ENCODE measurements at places on chromosomes 12 and 14.

DNA sequence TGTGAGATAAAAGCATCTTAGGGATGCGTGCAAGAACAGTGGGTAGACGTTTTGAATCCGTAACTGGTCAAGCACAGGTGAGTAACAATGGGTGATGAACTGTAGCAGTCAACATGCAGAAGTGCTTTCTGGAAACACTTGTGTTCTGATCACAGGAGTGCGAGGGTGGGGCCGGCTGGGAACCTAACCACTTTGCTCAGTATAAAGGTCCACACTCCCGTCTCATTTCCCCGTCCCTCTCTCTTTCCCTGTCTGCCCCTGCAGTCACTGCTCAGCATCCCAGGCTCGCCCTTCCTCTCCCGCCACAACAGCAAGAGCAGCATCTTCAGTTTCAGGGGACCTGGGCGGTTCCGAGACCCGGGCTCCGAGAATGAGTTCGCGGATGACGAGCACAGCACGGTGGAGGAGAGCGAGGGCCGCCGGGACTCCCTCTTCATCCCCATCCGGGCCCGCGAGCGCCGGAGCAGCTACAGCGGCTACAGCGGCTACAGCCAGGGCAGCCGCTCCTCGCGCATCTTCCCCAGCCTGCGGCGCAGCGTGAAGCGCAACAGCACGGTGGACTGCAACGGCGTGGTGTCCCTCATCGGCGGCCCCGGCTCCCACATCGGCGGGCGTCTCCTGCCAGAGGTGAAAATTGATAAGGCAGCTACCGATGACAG, 127.1 kb downstream of the FIGNL2 start:
- DNase-seq = no peak

DNA sequence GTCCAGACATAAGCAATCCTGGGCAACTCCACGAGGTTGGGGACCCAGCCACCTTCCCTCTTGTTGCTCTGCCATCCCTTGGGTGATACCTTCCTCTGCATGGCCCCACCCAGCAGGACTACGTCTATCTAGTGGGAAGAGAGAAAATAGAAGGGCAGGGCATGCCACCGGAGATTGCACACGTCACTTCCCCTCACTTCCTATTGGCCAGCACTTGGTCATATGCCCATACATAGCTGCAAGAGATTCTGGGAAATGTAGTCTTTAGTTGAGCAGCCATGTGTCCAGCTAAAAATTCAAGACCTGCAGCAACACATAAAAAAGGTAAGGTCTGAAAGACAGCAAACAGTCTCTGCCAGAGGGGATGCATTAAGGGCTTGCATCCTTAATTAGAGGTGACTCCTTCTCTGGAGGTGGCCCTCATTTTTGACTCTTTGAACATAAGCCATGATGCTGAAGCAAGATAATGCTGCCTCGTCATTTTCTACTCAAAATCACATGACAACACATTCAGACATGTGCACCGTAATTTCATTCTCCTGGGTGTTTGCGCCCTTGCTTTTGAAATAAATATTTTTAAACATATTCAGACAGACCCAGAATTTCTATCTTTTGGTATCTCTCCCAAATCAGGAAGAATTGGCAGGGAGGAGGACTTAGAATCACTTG, 91.8 kb upstream of the PWP1 start:
- DNase-seq = no peak

DNA sequence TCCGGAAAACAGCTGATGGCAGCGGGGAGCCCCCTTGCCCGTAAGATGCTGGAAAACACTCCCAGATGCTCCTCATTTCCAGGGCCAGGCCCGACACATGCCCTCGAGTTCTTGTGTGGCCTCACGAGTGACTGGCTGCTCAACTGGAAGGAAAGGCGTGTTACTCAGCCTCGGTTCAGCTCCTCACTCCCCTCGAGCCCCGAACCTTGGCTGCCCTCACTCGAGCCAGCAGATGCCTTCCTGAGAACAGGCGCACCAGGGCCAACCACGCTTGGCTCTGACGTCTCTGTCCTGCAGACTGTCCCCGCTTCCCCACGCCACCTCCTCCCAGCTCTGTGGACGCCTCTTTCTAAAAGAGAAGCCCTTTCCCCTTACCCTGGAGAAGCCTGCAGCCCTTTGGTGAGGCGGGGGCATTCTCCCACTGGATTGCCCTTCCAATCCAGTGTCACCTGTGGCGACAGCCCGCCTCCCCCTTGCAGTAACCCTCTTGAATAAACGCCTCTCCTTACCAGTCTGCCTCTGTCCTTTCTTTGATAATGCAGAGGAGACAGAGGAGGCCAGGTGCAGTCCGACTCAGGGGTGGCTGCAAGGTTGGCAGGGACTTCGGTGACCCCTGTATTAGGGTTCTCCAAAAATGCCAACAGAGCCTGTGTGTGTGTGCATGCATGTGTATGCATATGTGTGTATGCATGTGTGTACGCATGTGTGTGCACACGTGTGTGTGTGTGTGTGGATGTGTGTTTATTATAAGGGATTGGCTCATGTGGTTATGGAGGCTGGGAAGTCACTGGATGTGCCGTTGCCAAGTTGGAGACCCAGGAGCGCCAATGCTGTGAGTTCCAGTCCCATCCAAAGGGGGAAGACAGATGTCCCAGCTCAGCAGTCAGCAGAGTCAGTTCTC, 166.3 kb downstream of the KIF26A start:
- no peak for DNase-seq

GRCh38 chr12:122421187-122421820, 1.2 kb downstream of the CLIP1 start:
- peak; percentile 33 for DNase-seq

- no peak for DNase-seq
These were observed 13.4 kb downstream of the GPRC5D start for GRCh38 chr12:12938541-12938940.

DNA sequence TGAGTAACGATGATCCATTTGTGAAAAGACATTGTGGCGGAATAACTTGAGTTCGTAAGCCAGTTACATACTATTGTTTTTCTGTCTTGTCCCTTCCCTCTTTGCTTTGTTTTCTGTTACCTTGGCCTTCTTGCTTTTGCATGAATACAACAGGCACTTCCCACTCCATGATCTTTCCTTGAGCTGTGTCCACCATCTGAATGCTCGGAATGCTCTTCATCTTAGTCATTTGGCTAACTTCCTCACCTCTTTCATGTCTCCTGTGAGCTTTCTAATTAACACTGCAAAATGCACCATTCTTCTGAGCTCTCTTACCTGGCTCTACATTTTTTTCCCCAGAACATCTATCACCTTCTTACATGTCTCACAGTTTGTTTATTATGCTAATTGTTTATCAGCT, 10.0 kb downstream of the KNTC1 start:
- DNase-seq = no peak

GRCh38 chr14:52852810-52853521, 61.6 kb upstream of the GNPNAT1 start:
- DNase-seq = no peak

DNA sequence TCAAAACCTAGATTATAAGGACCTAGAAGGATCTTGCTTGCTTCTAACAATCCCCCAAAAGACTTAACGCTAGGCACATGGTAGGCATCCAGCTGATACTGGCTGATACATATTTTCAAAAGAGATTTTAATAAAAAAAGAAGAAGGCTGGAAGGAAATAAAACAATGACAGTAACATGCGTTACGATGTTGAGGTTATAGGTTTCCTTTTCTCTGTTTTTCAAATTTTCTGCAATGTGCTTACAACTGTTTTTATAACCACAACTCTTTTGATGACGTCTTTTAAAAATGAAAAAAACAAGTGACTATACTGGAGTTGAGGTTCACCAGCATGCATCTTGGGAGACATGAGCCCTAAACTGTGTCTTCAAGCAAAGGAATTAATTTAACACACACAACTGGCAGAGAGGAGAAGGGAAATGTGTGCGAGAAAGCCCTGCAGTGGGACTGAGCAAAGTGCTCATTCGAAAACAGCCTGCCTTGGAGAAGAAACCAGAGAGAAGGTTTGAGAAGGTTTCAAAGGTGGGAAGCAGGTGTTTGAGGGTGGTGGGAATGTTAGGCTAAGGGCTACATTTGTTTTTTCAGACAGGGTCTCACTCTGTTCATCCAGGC, 80.4 kb downstream of the DUSP16 start:
- no peak for DNase-seq

GRCh38 chr12:111347891-111348644, 20.8 kb downstream of the PHETA1 start:
- DNase-seq = no peak

Data from AG08395 (cell line).